ENCODE measurements at places on chromosomes 11 and 22.

DNA sequence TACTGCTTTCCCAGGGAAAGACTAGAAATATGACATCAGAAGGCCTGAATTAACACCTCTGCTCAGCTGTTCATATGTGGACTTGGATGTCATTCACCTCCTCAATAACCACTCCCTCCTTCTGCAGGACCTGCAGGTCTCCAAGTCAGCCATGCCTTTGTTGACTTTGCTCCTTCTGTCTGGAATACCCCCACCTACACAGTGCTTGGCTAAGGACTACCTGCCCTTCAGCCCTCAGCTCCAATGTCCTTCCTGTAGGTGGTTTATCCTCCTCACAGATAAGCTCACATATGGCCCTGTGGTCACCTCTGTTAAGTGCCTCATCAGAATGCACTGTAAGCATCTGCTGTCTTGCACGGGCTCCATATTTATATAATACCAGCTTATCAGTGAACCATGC lies 26.4 kb upstream of the FAT3 start:
- no peaks in the 10 kb centered on the region for H3K4me1 ChIP-seq
- H3K27ac ChIP-seq, result no peak overlapping the region
- H3K4me3 ChIP-seq, result no peak overlapping the region
- no peaks in the 10 kb centered on the region for H3K27me3 ChIP-seq

GRCh38 chr11:112437096-112437495 lies 176.4 kb upstream of the PLET1 start:
- DNase-seq, result no peak
- H3K27ac ChIP-seq, result no peak overlapping the region
- H3K4me1 ChIP-seq, result no peaks in the 10 kb centered on the region

- H3K36me3 ChIP-seq, result no peaks in the 10 kb centered on the region
- H3K4me3 ChIP-seq, result no peak overlapping the region
- H3K4me1 ChIP-seq, result peaks cover 20% of the 10 kb centered on the region
- no peak for DNase-seq
- peaks cover 92% of the 10 kb centered on the region for H3K27me3 ChIP-seq
Measured at GRCh38 chr11:82731691-82732277, 1.9 kb downstream of the FAM181B start.

GRCh38 chr22:27242917-27243589 lies 558.5 kb downstream of the MN1 start:
- no peak overlapping the region for H3K27ac ChIP-seq
- H3K4me3 ChIP-seq, result no peak overlapping the region
- DNase-seq, result no peak
- no peaks in the 10 kb centered on the region for H3K36me3 ChIP-seq

DNA sequence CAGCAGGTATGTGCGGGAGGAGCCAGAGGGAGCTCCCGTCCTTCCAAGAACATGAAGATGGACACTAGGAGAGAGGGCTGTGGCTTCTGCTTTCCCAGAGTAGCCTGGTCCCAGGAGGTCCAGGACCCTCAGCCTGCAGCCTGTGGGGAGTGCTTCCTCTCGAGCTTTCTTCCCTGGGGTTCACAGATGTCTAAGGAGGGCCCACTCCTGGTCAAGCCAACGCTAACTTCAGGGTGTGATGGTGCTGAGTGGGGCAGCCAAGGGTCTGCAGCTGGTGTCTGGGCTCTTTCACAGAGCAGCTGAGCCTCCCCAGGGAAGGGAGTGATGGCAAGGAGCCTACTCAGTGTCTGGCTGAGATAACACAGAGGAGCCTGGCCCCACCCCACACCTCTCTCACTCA lies 3.3 kb downstream of the POU2F3 start:
- H3K4me3 ChIP-seq, result no peak overlapping the region
- no peak overlapping the region for H3K27ac ChIP-seq

- DNase-seq, result no peak
- no peaks in the 10 kb centered on the region for H3K36me3 ChIP-seq
- H3K27ac ChIP-seq, result no peak overlapping the region
Measured at GRCh38 chr11:82355313-82355823, 378.3 kb downstream of the FAM181B start.

GRCh38 chr11:78156127-78156844 lies 16.9 kb upstream of the ALG8 start:
- DNase-seq, result no peak
- H3K4me1 ChIP-seq, result peaks cover 3% of the 10 kb centered on the region
- H3K36me3 ChIP-seq, result no peaks in the 10 kb centered on the region
- no peaks in the 10 kb centered on the region for H3K27me3 ChIP-seq
- no peak overlapping the region for H3K27ac ChIP-seq
- H3K4me3 ChIP-seq, result no peak overlapping the region

- H3K4me1 ChIP-seq, result no peaks in the 10 kb centered on the region
- H3K27ac ChIP-seq, result no peak overlapping the region
- no peaks in the 10 kb centered on the region for H3K36me3 ChIP-seq
- H3K4me3 ChIP-seq, result no peak overlapping the region
Measured at GRCh38 chr11:114622858-114623257, 27.3 kb upstream of the NXPE4 start.

DNA sequence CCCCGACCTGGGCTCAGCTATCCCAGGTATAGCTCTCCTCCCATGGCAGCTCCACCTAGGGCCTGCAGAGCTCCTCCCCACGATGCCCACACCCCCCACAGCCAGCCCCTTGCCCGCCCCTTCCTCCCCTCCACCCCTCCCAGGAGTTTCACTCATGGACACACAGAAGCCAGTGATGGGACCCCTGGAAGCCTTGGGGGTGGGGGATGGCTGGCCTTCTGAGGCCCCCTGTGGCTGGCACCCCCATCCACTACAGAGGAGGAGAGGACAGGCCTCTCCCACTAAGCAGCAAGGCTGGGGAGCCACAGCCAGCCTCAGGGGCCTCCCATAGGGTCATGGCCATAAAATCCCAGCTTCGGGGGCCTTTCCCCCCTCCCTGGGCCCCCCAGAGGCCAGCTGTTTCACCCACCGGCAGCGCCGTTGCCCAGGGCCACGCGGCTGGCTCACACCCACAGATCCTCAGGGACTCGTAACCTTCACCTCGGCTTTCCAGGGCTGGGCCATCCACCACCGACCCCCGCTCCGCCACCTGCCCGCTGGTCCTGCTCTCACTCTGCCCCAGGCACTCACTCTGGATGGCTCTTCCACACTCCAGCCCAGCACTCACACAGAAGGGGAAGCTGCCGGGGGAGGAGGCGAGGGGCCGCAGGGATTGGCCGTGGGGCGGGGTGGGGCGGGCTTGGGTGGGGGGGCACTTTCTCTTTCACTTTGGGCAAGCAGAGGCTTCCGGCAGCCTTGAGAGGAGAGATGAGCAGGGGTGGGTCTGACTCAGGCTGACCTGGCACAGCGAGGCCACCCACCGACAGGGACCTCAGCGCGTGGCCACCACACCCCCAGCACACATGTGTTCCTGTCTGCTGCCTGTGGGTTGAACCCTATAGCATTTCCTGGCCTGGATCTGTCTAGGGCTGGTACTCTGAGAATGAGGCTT lies 2.2 kb downstream of the SLC25A22 start:
- peak; percentile 77 for DNase-seq
- peak overlapping the region; percentile 81 for H3K4me3 ChIP-seq
- peak overlapping the region; percentile 85 for H3K27ac ChIP-seq
- peaks cover 42% of the 10 kb centered on the region for H3K4me1 ChIP-seq

DNA sequence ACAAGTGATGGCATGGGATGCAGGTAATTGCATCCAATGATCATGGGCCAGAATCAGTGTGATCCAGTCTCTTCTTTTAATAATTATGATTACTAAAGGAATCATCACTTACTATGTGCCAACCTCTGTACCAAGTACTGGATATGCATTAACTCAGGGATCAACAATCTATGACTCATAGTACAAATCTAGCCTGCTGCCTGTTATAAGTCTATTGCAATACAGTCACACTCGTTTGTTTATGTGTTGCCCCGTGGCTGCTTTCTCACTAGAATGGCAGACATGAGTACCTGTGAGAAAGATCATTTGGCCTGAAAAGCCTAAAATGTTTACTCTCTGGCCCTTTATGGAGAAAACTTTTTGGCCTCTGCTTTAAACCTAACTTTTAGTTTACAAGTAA lies 45.0 kb downstream of the OR6Q1 start:
- H3K27ac ChIP-seq, result no peak overlapping the region
- H3K4me1 ChIP-seq, result no peaks in the 10 kb centered on the region
- H3K36me3 ChIP-seq, result no peaks in the 10 kb centered on the region
- H3K27me3 ChIP-seq, result no peaks in the 10 kb centered on the region
- H3K4me3 ChIP-seq, result no peak overlapping the region

- H3K36me3 ChIP-seq, result no peaks in the 10 kb centered on the region
- H3K27me3 ChIP-seq, result no peaks in the 10 kb centered on the region
- no peak overlapping the region for H3K4me3 ChIP-seq
- no peak overlapping the region for H3K27ac ChIP-seq
- no peak for DNase-seq
Measured at GRCh38 chr11:34600339-34601084, 20.4 kb upstream of the EHF start.

DNA sequence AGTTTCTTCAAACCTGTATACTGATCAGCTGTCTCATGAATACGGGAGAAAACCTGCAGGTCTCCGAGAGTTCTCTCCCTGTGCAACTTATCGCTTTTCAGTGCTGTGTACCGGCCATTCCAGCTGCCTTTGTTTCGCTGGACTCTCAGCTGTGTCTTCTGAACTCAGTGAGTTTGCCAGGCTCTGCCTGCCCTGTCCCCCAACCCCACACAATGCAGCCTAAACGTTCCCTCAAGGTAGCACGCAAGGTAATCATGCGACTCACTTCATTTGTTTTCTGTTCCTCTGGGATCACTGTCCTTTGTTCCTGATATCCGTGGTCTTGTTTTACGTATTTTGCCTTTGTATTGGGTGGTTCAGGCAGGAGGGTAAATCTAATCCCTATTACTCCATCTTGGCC lies 13.5 kb downstream of the RBM7 start:
- H3K4me1 ChIP-seq, result peaks cover 12% of the 10 kb centered on the region
- no peaks in the 10 kb centered on the region for H3K27me3 ChIP-seq
- H3K36me3 ChIP-seq, result peaks cover 30% of the 10 kb centered on the region
- H3K27ac ChIP-seq, result no peak overlapping the region

GRCh38 chr11:64712430-64713015 lies 10.5 kb downstream of the NRXN2 start:
- H3K36me3 ChIP-seq, result no peaks in the 10 kb centered on the region
- no peak overlapping the region for H3K4me3 ChIP-seq
- peaks cover 100% of the 10 kb centered on the region for H3K27me3 ChIP-seq
- H3K4me1 ChIP-seq, result peaks cover 8% of the 10 kb centered on the region
- DNase-seq, result no peak

DNA sequence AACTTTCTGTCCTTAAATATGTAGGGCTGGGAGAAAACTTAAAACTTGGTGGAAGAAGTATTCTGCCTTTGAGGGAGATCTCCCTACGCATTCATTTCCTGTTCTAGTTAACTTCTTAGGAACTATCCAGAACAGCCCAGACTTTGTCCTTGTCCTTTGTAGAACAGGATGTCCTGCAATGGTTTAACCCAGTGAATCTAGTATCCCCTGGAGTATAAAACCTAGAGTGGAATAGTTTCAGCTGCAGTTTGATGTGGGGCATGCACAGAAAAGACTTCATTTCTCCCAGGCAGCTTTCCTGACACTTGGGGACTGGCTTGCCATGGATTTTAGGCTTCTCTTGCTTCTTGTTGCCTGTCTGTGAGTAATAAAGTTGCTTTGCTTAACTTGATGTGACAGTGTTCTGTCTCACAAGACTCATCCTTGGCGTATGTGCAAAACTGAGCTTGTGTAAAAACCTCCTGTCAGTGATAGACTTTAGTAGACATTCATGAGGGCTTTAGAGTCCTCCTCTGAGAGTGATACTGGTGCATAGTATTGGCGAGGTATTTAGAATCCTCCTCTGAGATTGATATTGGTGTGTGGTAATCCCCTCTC lies 28.2 kb downstream of the ARHGAP42 start:
- H3K4me1 ChIP-seq, result peaks cover 31% of the 10 kb centered on the region
- DNase-seq, result no peak
- no peaks in the 10 kb centered on the region for H3K27me3 ChIP-seq
- peak overlapping the region; percentile 41 for H3K4me3 ChIP-seq
- H3K27ac ChIP-seq, result peak overlapping the region; percentile 78

DNA sequence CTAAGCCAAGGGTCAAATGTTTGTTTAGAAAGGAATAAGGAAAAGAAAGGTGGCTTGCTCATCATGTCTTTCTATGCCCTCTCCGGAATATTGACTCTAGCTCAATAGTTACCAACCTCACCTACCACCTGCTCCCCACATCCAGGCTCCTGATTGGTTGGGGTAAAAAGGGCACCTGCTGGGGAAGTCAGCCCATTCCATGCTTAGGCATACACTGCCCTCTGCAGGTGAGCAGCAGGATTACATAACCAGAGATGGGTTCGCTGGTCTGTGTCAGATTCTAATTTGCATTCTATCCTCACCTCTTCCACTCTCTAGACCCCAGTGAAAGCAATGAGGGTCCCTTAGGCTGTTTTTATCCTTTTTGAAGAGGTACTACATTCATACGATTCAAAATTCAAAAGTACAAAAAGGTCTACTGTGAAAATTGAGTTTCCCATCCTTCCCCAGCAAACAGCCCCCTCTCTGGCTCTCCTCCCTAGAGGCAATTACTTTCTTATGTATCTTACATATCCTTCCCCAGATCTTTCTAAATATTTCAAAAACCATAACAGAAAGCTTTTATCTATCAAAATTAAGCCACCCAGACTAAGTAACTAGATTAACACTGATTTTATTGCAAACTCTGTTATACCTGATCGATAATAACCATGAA lies 98.0 kb upstream of the ASPHD2 start:
- no peak overlapping the region for H3K4me3 ChIP-seq
- no peaks in the 10 kb centered on the region for H3K36me3 ChIP-seq
- peaks cover 48% of the 10 kb centered on the region for H3K27me3 ChIP-seq
- H3K4me1 ChIP-seq, result no peaks in the 10 kb centered on the region
- no peak overlapping the region for H3K27ac ChIP-seq
- DNase-seq, result no peak

GRCh38 chr22:49797706-49798105 lies 30.0 kb downstream of the BRD1 start:
- H3K27ac ChIP-seq, result no peak overlapping the region
- DNase-seq, result no peak
- peaks cover 68% of the 10 kb centered on the region for H3K36me3 ChIP-seq
- H3K4me1 ChIP-seq, result peaks cover 43% of the 10 kb centered on the region
- H3K4me3 ChIP-seq, result no peak overlapping the region
- H3K27me3 ChIP-seq, result no peaks in the 10 kb centered on the region

GRCh38 chr11:74443071-74443864 lies 24.1 kb downstream of the KCNE3 start:
- no peak for DNase-seq
- peak overlapping the region; percentile 6 for H3K4me3 ChIP-seq
- no peaks in the 10 kb centered on the region for H3K27me3 ChIP-seq
- H3K27ac ChIP-seq, result no peak overlapping the region
- peaks cover 19% of the 10 kb centered on the region for H3K4me1 ChIP-seq

- DNase-seq, result no peak
- peaks cover 7% of the 10 kb centered on the region for H3K4me1 ChIP-seq
- no peak overlapping the region for H3K4me3 ChIP-seq
Measured at GRCh38 chr11:65021003-65021402, 6.2 kb upstream of the SNX15 start.

GRCh38 chr11:58693026-58693425 lies 38.7 kb downstream of the GLYAT start:
- no peak overlapping the region for H3K4me3 ChIP-seq
- no peaks in the 10 kb centered on the region for H3K27me3 ChIP-seq
- no peak for DNase-seq
- H3K36me3 ChIP-seq, result no peaks in the 10 kb centered on the region
- no peaks in the 10 kb centered on the region for H3K4me1 ChIP-seq
- no peak overlapping the region for H3K27ac ChIP-seq

- no peak for DNase-seq
- H3K27ac ChIP-seq, result no peak overlapping the region
- no peaks in the 10 kb centered on the region for H3K36me3 ChIP-seq
- H3K4me1 ChIP-seq, result peaks cover 10% of the 10 kb centered on the region
Measured at GRCh38 chr11:99419991-99420390, 399.2 kb downstream of the CNTN5 start.

GRCh38 chr22:36787204-36787988 lies 11.5 kb upstream of the IFT27 start:
- peaks cover under 1% of the 10 kb centered on the region for H3K4me1 ChIP-seq
- H3K4me3 ChIP-seq, result no peak overlapping the region
- no peaks in the 10 kb centered on the region for H3K36me3 ChIP-seq
- no peak overlapping the region for H3K27ac ChIP-seq
- peaks cover 96% of the 10 kb centered on the region for H3K27me3 ChIP-seq

Measured in left ventricle myocardium inferior (tissue), 1 donor.